ENCODE measurements at places on chromosomes 2 and 18.

DNA sequence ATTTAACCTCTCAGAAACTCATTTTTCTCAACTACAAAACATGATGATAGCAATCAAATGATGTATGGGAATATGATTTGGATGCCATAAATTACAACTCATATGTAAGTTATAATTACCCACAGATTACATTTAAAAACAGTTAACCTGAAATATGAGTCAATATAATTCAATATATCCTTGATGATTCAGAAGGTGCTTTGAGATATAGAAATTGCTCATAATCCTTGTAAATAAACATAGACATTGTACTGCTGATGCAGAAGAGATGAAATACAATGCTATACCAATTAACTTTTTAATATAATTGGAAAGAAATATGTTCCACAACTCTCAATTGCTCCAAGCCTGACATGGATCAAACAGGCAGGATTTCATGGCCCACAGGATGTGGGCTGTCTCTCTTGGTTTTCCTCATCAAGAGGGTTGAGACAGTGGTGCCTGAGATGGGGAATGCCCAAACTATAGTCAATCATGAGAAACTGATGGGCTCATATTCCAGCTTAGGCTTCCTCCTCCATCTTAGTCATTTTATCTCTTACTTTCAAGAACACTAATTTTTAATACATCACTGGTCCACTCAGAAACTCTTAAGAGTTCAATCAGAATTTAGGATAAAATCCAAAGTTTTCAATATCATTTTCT is 49.4 kb downstream of the NCKAP5 start:
- no peak for DNase-seq

- DNase-seq = peak; percentile 33
These were observed 1.4 kb downstream of the NEDD4L start for GRCh38 chr18:58045242-58046092.

DNA sequence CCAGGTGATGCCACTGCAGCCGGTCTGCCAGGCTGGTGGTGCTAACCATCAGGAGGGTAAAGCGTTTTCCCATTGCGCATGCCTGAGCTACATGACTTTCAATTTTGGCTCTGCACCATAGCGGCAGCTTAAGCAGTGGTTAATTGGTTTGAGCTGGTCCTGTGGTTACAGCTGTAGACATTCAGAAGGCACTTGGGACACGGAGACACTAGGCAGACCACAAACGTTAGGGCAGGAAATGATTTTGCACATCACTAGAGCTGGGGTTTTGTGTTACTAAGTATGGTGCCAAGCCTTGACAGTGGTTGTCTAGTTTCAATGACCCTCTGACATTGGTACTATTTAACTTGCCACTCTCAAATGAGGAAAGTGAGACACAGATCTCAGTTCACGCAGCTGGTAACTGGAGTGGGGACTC is 28.9 kb upstream of the CNOT11 start:
- peak; percentile 56 for DNase-seq

- DNase-seq = no peak
These were observed at the start of gene KIAA2012 for GRCh38 chr2:202072737-202073401. TSS of gene KIAA2012 (plus strand) at chr2:202073255. CDS start at chr2:202073628, 373 bp downstream.

- no peak for DNase-seq
These were observed 362.6 kb upstream of the TFPI start for GRCh38 chr2:187916799-187917198.

Measured in fibroblast of skin of right quadriceps (primary cell).